Chondrocyte (in vitro differentiated cells): ENCODE measurements at places on chromosomes 4 and X.

- no peaks in the 10 kb centered on the region for H3K36me3 ChIP-seq
- no peak overlapping the region for H3K4me3 ChIP-seq
- H3K27ac ChIP-seq: no peak overlapping the region
- no peaks in the 10 kb centered on the region for H3K27me3 ChIP-seq
- no peak for DNase-seq
Measured at GRCh38 chr4:66045913-66046312, 375.6 kb upstream of the EPHA5 start.

DNA sequence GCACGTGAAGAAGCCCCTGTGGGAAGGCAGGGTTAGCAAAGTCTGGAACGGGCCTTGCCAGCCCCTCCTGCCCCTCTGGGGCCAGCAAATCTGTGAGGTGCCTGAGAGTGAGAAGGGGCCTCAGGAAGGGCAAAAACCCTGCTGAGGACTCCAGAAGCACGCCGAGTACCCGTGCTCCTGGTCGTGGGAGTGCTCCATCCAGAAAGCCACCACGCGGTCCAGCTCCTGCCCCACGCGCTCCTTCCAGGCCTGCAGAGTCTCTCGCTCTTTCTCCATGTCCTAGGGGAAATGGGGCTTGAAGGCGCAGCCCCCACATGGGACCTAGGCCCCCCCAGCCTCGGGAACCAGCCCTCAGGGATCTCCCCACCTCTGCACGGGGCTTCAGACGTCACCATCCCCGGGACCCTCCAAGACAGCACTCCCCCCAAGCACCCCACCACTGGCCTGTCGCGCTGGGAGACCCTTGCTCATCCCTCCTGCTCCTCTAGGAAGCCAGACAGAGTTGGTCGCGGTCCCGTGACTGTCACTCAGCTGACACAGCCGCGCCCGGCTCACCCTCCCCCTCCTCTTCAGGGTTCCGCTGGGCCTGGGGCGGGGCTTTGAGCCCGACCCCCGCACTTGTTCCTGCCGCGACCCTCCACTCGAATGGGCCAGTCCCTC lies at the start of gene RENBP:
TSS of gene RENBP (minus strand) at position 504 of the 660 bp plus-strand sequence. CDS start at position 471, 33 bp downstream.
- H3K4me3 ChIP-seq: peak within 1 kb of the TSS; percentile 67
- H3K27me3 ChIP-seq: no peaks in the 10 kb centered on the region
- H3K27ac ChIP-seq: peak within 1 kb of the TSS; percentile 79
- peaks cover 3% of the 10 kb centered on the region for H3K4me1 ChIP-seq
- no peak for DNase-seq

DNA sequence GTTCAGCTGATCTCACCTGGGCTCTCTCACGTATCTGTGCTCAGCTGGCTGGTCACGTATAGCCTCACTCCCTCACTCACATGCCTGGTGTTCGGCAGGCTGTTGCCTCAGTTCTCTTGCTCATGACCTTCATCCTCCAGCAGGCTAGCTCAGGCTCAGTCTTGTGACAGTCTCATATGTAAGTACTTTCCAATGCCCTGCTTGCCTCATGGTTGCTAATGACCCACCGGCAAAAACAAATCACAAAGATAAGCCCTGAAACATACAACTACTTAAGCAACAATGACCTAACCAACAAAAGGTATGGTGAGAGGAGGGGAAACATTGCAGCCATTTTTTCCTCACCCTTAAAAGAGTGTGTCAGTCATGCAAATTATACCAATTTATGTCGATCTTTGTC lies 25.0 kb downstream of the MEPE start:
- no peaks in the 10 kb centered on the region for H3K27me3 ChIP-seq
- DNase-seq: no peak
- no peak overlapping the region for H3K27ac ChIP-seq
- H3K36me3 ChIP-seq: no peaks in the 10 kb centered on the region

DNA sequence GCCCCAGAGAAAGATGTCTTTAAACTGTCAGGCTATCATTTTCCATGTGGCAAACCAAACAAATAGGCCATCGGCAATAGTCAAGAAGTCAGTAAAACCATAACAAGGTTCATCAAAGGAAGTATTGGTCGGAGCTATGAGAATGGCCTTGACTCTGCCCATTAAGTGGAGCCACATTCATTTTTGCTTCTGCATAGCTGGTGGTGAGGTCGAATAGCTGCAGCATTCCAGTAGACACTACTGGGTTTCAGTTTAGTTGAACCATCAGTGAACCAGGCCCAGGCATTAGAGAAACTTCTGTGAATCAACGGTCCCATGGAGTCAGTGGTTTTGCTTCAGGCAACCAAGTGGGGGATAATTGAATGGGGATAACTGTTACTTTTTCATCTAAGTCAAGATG lies 92.0 kb upstream of the MED14 start:
- no peak for DNase-seq
- no peak overlapping the region for H3K4me3 ChIP-seq
- H3K27ac ChIP-seq: no peak overlapping the region

GRCh38 chr4:16158504-16158852 lies 67.8 kb downstream of the TAPT1 start:
- peaks cover 11% of the 10 kb centered on the region for H3K36me3 ChIP-seq
- no peak overlapping the region for H3K27ac ChIP-seq
- no peak for DNase-seq
- no peak overlapping the region for H3K4me3 ChIP-seq

GRCh38 chrX:16855363-16856075 lies 14.6 kb downstream of the RBBP7 start:
- no peak overlapping the region for H3K4me3 ChIP-seq
- H3K27ac ChIP-seq: no peak overlapping the region
- DNase-seq: no peak
- no peaks in the 10 kb centered on the region for H3K27me3 ChIP-seq
- H3K36me3 ChIP-seq: peaks cover 38% of the 10 kb centered on the region

- no peak for DNase-seq
- no peak overlapping the region for H3K27ac ChIP-seq
- peaks cover 15% of the 10 kb centered on the region for H3K27me3 ChIP-seq
- H3K4me3 ChIP-seq: no peak overlapping the region
- no peaks in the 10 kb centered on the region for H3K4me1 ChIP-seq
Measured at GRCh38 chr4:69974631-69975030, 9.1 kb upstream of the CSN2 start.

GRCh38 chrX:110159865-110160264 lies 157.0 kb downstream of the TMEM164 start:
- H3K27me3 ChIP-seq: no peaks in the 10 kb centered on the region
- H3K4me1 ChIP-seq: no peaks in the 10 kb centered on the region
- H3K4me3 ChIP-seq: no peak overlapping the region
- no peaks in the 10 kb centered on the region for H3K36me3 ChIP-seq

- H3K27ac ChIP-seq: no peak overlapping the region
Measured at GRCh38 chr4:14928035-14928434, 74.2 kb upstream of the CPEB2 start.

GRCh38 chr4:110636680-110637407 lies 14.0 kb upstream of the PITX2 start:
- no peak for DNase-seq
- H3K4me1 ChIP-seq: peaks cover 19% of the 10 kb centered on the region
- no peak overlapping the region for H3K27ac ChIP-seq

DNA sequence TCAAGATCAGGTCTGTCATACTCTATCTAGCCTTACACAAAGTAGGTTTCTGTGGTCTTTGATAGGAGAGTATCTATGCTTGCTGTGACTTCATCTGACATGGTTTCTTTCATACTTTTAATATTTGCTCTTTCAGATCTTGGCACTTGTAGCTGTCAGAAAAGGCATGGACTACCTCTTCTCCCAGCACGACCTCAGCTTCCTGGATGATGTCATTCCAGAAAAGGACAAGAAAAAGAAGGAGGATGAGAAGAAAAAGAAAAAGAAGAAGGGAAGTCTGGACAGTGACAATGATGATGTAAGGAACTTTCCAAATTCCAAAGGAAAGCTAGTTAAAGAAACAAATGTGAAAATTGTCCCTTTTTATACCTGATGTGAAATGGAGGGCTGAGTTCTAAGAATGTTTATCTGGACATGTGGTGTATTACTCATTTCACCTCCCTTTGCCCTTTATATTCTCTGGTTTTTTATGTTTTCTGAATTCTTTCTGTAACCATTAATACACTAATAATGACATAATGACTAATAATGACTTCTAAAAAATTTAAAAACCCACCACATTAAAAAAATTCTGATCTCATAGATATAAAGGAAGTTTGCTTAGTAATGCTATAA lies 221.2 kb downstream of the SLC4A4 start:
- H3K27me3 ChIP-seq: peaks cover 1% of the 10 kb centered on the region
- no peak overlapping the region for H3K4me3 ChIP-seq
- peaks cover 21% of the 10 kb centered on the region for H3K4me1 ChIP-seq
- peak overlapping the region; percentile 81 for H3K27ac ChIP-seq

- H3K27ac ChIP-seq: no peak overlapping the region
- no peak for DNase-seq
- peaks cover 5% of the 10 kb centered on the region for H3K27me3 ChIP-seq
- H3K36me3 ChIP-seq: no peaks in the 10 kb centered on the region
- peaks cover 5% of the 10 kb centered on the region for H3K4me1 ChIP-seq
Measured at GRCh38 chr4:83378419-83378818, 43.8 kb upstream of the HPSE start.

GRCh38 chrX:105695451-105695850 lies 126.9 kb upstream of the NRK start:
- no peaks in the 10 kb centered on the region for H3K27me3 ChIP-seq
- H3K4me3 ChIP-seq: no peak overlapping the region
- H3K4me1 ChIP-seq: peaks cover 13% of the 10 kb centered on the region
- no peak for DNase-seq

GRCh38 chr4:104989371-104989770 lies 157.3 kb upstream of the TET2 start:
- no peak for DNase-seq
- H3K4me3 ChIP-seq: no peak overlapping the region
- peaks cover 5% of the 10 kb centered on the region for H3K27me3 ChIP-seq
- peaks cover under 1% of the 10 kb centered on the region for H3K36me3 ChIP-seq
- no peak overlapping the region for H3K27ac ChIP-seq
